ENCODE measurements at places on chromosomes 1 and 21.

DNA sequence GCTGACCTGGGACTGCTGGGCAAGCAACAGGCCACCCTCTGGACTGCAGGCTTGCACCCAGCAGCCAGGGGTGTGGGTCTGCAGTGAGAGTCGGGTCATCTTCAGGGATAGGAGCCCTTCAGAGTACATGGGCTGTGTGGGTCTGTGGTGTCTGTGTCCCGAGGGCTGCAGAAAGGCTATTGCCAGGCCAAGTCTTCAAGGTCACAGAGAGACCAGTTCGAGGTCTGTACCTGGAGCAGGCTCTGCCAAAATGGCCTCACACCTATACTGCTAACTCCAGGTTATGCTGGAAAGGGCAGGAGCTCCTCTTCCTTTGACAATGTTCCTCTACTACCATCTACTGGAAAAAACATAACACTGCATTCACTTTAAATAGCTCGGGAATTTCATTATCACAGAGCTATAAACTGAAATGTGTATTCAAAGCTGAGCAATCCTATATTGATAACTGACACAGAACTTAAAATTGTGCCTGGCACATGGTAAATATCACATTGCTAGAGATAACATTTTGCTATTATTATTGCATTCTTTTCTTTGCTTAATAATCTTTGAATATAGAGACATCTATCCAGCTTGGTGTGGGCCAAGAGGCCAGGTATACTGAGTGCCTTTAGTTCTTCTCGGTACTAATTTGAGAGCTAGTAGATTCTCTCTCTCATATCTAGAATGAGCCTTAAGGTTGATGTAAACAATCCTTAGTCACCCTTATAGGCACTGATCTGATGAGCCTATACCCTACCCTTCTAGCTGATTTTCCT, 6.9 kb upstream of the DNAH14 start:
- peak; percentile 38 for DNase-seq

- DNase-seq, result no peak
Observed at GRCh38 chr1:181021159-181021558, 1.5 kb downstream of the STX6 start.

- peak; percentile 56 for DNase-seq
Observed at GRCh38 chr21:26850116-26850643, 5.0 kb upstream of the ADAMTS1 start.

GRCh38 chr1:232653789-232654188, 23.9 kb upstream of the SIPA1L2 start:
- DNase-seq, result no peak

DNA sequence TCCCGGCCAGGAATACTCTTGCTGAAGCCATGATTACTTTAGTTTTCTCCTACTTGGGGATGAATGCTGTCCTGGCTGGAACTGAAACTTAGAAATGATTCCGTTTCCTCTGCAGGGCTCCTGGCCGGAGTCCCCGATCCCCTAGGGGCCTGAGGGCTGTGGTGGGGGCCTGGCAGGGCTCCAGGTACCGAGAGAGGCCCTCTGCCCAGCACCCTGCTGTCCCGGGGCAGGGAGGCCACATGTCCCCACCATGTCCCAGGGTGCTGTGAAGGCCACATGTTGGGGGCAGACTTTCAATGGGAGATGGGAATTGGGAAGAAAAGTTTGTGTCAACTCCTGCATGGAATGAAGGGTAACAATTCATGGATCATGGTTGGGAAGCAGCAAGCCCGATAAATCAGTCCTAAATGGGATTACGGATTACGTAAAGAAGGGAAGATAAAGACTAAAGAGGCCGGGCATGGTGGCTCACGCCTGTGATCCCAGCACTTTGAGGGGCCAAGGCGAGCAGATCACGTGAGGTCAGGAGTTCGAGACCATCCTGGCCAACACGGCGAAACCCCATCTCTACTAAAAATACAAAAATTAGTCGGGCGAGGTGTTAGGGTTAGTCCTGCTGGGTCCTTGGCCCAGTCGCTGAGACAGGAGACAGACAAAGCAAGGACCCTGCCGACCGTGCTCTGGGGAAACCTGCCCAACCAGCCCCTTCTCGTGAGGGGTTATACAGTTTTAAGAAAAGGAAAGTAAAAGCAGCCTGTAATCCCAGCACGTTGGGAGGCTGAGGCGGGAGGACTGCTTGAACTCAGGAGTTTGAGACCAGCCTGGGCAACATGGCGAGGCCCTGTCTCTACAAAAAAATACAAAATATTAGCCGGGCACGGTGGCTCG, 37.6 kb downstream of the MORN1 start:
- DNase-seq, result no peak

- peak; percentile 40 for DNase-seq
Observed at GRCh38 chr1:145858238-145858900, 512 bp downstream of the PIAS3 start.

DNA sequence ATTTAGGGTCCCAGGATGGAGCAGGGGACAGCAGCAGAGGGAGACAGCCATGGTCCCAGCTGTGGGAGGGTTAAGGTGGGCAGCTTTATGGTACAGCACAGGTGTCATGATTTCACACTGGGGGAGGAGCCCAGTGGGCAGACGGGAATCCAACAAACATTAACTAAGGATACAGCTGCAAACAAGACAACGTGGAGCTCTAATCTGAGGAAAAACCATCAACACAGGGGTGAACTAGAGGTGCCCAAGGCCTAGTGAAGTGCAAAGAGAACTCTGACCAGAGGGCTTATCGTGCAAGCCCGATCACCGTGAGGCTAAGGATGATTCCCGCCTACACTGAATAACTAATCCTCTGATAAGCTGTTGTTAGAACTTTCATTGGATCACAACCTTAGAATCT, 18.7 kb downstream of the ECE1 start:
- DNase-seq, result no peak

DNA sequence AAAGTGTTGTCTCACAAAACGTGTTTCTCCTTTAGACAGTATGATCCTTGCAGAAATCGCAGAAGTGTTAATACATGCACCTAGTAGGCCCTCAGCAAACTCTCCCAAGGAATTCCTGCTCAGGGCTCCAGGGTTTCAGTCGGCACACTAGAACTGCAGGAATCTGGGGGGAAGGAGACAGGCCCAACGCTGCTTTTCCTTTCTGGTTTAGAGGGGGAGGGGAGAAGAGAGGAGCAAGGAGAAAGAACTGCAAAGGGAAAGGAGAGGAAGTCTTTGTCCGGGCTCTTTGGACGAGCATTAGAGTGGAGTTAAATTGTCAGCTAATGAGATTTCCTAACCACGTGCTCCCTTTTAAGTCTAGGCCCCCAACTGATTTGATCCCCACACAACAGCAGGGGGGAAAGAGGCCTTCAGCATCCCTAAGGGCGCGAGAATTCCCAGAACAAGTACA, 103.7 kb upstream of the SOD1 start:
- no peak for DNase-seq

- peak; percentile 15 for DNase-seq
Observed at GRCh38 chr1:10598389-10598702, 123.6 kb downstream of the PEX14 start.

DNA sequence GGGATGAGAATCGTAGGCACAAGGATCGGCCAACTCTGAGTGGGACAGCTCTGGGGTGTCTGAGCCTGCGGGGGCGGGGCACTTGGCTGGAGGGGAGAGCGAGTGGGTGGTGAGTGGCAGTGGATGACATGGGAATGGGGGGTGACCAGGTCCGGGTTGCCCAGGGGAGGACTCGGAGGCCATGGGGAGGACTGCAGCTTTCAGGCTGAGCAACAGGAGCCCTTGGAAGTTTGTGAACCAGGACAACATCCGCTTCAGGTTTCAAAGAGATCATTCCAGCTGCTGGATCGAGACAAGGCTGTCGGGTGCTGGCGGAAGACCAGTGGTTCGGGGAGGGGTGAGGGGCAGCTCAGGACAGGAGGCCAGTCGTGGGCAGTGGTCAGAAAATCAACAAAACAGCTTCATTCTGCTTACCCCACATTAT, 124.4 kb upstream of the IRF2BP2 start:
- DNase-seq, result no peak

DNA sequence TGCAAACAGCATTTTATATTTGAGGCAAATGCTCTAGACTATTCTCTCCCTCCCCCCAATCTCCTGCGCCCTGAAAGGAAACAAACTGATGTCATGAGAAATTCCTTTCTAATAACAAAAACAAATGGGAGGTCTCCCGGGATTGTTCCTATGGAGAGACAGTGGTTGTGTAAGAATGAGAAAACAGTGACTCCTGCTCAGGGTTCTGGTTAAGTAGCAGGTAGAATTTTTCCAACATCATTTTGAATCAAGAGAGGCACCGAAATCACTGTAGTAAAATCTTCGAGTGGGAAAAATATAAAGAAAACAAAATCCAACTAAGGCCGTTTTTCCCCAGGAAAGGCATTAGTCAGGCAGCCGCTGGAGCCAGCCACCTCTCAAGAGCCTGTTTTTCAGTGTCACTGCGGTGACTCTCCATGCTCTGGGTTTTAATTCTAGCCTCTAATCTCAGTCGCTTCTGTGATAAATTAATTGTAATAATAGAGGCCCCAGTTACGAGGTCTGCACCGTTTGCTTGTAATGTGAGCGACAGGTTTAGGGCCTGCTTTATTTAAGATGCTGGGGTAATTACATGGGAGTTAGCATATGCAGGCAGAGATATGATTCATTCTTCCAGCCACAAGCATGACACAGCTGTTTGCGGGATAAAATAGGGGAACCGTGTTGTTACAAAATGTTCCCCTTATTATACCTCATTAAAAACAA, 80.3 kb downstream of the RNF220 start:
- DNase-seq, result peak; percentile 80

DNA sequence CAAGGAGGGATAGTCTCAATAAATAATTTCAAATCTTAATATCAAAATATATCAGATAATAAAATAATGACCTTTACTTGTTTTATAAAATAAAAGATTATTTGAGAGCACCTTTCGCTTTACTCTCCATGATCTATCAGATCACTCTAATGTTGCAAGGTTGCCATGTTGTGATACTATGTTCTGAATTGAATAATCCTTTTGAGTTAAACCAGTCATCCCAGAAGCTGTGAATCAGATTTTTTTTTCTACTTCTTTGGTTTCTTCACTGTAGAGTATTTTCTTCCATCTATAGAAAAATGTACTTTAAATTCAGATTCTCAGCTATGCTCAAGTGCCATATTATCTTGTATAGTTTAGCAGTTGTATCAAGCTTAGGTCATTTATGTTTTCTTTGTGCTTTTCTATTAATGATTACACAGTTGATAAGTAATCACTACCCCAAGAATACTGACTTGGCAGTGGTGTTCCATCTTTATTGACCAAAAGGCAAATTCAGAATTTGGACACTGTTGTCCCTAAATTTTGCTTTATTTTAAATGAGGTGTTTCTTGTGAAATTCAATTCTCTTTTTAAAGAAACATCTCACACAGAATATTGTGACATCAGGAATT, 32.9 kb downstream of the BRDT start:
- no peak for DNase-seq

- DNase-seq, result no peak
Observed at GRCh38 chr1:92365378-92366039, 66.7 kb downstream of the RPAP2 start.

DNA sequence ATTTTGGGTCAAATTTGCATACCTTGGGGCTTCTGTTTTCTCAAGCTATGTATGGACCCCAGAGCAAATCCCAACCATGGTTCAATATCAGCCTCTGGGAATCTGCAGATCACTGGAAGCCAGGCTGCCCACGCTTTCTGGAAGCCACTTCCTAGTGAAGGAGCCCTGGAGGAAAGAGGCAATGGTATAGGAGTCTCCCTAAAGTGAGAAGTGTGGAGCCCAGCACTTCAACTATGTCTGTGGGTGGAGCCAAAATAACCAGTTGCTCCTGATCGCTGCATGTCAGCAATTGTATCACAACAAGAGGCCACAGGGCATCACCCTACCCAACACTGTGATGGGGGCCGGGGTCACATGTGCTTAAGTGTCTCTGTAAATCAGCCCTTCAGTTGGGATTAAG, 26.9 kb downstream of the ETS2 start:
- DNase-seq, result no peak

DNA sequence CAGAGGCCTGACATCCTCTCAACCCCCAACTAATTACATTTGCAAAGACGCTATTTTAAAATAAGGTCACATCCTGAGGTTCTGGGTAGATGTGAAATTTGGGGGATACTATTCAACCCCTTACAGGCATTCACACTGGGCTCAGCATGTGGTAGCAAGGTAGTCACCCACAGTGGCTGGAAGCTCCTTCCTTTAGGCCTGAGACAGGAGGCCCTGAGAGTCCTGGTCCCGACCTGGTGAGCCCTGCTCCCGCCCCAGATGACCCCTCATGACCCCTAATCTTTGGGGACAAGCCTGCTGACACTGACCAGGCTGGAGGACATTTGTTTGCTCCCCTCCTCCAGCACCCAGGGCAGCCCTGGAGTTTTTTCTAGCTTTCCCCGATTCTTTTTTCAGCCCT, 225.9 kb downstream of the DYRK1A start:
- DNase-seq, result no peak

- DNase-seq, result no peak
Observed at GRCh38 chr1:159943908-159944622, 1.3 kb downstream of the IGSF9 start.

DNA sequence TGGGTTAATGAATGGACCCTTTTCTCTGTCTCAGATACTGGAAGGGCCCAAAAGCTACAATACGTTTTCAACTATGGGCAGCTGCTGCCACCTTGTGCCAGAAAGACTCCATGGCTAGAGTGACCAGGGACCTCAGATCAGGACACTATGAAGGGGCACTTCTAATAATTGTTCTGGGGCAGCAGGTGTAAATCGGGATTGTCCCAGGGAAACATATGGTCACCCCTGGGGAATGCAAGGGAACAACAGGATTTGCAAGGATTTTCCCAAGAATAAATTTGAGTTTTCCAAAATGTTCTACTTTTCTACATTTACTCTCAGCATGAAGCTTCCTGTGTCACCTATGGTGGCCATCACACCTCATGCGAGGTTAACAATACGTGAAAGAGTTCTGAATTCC, 12.0 kb upstream of the FCAMR start:
- peak; percentile 24 for DNase-seq

GRCh38 chr1:15950763-15951295, 25.1 kb downstream of the ZBTB17 start:
- peak; percentile 80 for DNase-seq

- DNase-seq, result no peak
Observed at GRCh38 chr1:230080822-230081221, 13.8 kb downstream of the GALNT2 start.

GRCh38 chr1:7343882-7344281, 427.2 kb upstream of the VAMP3 start:
- no peak for DNase-seq

- no peak for DNase-seq
Observed at GRCh38 chr1:180363246-180363995, 133.4 kb downstream of the LHX4 start.

DNA sequence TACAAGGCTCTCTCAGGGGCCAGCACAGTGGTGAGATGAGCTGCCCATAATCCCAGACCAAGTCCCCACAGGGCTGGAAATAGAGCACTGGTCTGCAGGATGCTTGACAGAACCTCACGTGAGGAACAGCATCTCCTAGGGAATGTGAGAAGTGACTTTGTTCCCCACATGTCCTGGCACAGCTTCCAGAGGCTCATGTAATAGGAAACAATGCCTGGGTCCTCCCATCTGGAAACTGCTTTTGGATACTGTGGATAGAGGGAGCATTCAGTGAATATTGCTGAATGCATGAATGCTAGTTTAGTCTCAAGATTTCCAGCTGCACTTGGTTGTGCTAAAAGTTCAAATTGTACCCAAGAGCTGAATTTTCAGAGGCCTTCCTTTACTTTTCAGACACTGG, 146.2 kb downstream of the TNR start:
- no peak for DNase-seq

GRCh38 chr1:229328598-229329362, 14.1 kb downstream of the CCSAP start:
- no peak for DNase-seq

GRCh38 chr1:53517821-53518352, 58.7 kb downstream of the DMRTB1 start:
- DNase-seq, result no peak
